ENCODE measurements at places on chromosomes 11 and 22.

DNA sequence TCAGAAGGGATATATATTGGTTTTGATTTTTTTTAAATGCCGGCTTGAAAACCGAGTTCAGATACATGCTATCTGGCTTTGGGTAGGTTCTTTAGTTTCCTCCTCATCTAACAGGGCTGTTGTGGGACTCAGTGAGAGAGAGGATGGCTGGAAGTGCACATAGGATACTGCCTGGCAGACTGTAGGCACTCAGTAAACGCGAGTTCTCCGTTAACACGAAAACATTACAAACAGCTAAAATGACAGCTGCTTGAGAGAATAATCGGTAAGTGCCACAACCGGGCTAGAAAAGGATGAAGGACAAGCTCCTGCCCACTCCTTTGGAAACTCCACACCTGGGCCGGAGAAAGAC lies 369 bp downstream of the XRRA1 start:
- DNase-seq, result no peak

DNA sequence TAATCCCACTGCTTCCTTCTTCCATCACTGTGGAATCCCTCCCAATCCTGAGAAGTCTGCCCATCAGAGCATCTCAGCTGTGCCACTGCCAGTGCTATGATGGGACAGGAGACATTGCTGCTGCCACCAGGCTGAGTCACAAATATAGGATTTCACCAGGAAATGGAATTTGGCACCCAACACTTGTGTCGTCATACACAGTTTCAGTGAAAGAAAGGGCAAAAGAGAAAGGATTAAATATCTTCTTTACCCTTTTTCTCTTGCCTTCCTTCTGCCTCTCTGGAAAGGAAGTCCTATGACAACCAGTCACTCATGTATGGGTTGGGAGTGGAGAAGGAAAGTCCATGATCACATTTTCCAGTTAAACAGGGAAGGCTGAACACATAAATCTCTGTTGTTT lies 133.4 kb downstream of the SPON1 start:
- no peak for DNase-seq

DNA sequence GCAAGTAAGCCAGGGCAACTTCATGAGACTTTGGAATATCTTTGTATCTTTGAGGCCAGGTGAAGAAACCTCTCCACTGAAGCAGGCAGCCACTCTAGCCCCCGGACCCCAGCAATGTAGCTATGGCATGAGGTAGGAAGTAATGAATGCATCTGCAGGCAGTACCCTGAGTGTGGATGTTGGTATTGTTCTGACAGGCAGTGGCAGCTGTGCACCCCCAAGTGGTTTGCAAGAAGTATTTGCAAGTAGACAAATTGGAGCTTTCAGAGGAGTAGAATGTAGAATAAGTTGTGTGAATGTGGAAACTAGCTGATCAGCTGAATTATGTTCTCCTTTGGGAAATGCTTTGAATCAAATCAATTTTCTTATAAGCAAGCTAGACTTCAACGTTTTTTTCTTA lies 194.4 kb upstream of the PGR start:
- no peak for DNase-seq

GRCh38 chr11:77179681-77180080 lies 51.6 kb downstream of the MYO7A start:
- no peak for DNase-seq

- DNase-seq, result no peak
These were observed 56.4 kb downstream of the CEP164 start for GRCh38 chr11:117384045-117384444.

GRCh38 chr11:64492561-64492960 lies 98.5 kb upstream of the SLC22A12 start:
- DNase-seq, result no peak

DNA sequence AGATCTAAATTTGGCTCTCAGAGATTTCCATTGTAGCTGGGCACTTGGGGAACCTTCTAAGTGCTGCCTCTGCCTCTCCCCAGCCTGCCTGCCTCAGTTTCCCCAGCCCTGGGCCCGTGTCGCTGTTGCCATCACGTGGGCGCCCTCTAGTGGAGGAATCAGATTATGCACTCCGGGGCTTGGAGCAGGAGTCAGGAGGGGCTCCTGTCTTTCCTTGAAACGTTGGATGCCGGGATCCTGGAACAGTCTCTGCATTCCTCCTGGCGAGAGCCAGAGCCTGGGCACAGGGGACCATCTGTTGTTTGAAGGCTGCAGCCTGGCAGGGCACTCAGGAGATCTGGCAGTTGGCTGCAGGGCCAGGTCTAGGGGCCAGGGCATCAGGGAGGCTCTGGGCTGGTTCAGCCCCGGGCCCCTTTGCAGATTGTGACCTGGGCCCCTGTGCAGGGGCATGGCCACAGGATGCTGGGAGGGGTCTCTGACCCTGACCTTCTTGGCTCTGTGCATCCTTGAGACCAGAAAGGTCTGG lies 71.6 kb downstream of the LRP5 start:
- DNase-seq, result peak; percentile 62

GRCh38 chr11:102886999-102887398 lies 12.2 kb upstream of the MMP12 start:
- DNase-seq, result no peak

GRCh38 chr11:116984186-116984585 lies 114.0 kb downstream of the SIK3 start:
- DNase-seq, result no peak

DNA sequence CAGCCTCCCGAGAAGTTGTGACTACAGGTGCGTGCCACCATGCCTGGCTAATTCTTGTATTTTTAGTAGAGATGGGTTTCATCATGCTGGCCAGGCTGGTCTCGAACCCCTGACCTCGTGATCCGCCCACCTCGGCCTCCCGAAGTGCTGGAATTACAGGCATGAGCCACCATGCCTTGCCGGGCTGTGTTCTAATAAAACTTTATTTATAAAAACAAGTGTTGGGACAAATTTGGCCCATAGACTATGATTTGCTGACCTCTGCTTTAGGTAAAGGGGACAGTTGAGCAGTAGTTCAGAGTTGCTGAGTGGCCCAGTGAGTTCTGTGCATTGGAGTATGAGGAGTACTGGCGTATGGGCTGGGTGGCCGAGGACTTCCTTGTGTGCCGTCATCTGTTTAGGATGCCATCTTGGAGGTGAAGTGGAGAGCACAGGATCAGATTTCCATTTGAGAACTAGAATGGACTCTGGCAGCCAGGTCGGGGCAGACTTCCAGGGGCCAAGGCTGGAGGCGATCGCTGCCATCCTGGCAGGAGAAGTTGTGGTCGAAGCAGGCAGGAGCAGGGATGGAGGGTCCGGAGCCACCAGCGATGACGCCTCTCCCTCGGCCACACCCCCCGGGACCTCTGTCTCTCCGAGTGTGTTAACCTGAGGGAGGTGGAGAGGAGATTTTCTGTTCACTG lies 43.8 kb downstream of the FBLN1 start:
- no peak for DNase-seq

- DNase-seq, result no peak
These were observed 28.3 kb downstream of the GRIK4 start for GRCh38 chr11:120539667-120540369.

DNA sequence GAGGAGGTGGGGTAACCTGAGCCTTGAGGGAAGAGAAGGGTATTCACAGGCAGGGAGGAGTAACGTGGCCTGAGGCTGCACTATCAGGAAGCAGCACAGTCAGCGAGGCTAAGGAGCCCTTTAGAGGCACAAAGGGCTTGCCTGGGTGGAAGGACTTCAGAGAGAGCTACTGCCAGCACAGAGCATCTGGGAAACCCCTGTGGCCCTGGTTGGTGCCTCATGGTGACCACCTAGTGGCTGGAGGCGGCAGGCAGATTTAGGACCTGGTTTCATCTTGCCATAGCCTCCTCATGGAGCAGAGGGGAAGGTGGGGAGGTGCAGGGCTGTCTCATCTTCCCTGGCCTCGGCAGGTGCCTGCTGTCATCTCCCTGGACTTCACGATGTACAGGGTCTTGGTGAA lies 64.5 kb downstream of the MPPED1 start:
- DNase-seq, result no peak

GRCh38 chr11:120144501-120144900 lies 6.6 kb upstream of the TRIM29 start:
- DNase-seq, result no peak

DNA sequence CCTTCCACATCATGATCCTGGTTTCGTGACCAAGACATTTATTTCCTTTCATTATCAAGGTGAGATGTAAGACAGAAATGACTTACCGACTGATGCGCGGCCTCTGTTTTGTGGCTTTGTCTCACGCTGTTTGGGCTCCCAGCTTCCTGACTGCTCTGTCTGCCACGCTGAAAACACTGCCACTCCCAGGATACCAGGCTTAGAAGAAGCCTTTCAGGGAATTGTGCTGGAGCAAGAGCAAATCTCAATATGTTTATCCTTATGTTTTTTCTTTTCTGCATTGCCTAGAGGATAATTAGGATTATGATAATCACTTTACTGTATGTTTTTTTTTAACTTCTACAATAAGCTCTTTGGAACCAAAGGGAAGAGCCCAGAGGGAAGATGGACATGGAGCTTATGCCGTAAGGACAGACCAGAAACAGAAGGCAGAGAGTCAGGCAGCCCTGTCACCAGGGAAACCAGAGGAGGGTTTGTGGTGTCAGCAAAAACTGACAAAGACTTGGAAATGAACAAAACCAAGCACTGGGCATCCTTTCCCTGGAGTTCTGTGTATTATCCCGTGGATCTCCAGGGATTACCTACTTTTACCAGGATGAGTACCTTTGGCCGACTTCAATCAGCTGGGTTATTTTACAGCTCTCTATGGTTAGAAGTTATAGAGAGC lies 68.2 kb upstream of the ISX start:
- no peak for DNase-seq

DNA sequence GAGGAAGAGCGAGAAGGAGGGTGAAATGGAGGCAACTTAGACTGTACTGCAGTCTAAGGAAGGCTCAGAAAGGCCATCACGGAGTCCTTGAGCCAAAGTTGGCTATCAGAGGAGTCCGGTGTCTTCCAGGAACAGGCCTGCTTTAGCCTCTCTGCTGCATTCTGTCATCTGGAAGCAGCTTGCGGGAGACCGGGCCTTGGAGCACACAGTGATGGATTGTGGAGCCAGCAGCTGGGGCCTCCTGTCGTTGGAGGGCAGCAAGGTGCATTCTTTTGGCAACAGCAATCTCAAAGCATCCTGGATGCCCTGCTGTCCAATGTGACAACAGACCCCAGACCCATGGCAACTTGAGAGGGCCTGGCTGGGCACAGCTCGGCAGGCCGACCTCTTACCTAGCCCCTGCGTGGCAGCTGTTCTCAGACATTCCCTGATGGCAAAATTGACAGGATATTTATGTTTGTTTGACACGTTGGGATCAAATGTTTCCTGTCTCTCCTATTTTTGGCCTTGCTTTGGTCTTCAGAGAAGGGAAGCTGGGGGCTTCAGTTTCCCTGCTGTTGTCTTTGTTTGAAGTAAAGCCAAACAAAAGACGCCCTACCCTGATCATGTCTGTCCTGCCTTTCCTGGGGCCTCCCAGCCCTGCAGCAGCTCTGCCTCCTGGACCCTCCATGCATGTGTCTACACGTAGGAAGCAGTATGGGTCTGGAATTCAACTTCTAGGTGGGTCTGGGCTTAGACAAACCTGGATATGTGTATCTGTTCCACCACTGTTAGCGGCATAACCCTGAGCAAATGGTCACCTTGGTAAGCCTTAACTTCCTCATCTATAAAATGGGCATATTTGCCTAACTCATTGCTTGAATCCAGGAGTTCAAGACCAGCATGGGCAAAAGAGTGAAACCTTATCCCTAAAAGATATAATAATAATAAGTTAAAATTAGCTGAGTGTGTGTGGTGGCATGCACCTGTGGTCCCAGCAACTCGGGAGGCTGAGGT lies 43.9 kb upstream of the LMO2 start:
- DNase-seq, result no peak

GRCh38 chr22:17570851-17571631 lies 7.7 kb downstream of the SLC25A18 start:
- no peak for DNase-seq

DNA sequence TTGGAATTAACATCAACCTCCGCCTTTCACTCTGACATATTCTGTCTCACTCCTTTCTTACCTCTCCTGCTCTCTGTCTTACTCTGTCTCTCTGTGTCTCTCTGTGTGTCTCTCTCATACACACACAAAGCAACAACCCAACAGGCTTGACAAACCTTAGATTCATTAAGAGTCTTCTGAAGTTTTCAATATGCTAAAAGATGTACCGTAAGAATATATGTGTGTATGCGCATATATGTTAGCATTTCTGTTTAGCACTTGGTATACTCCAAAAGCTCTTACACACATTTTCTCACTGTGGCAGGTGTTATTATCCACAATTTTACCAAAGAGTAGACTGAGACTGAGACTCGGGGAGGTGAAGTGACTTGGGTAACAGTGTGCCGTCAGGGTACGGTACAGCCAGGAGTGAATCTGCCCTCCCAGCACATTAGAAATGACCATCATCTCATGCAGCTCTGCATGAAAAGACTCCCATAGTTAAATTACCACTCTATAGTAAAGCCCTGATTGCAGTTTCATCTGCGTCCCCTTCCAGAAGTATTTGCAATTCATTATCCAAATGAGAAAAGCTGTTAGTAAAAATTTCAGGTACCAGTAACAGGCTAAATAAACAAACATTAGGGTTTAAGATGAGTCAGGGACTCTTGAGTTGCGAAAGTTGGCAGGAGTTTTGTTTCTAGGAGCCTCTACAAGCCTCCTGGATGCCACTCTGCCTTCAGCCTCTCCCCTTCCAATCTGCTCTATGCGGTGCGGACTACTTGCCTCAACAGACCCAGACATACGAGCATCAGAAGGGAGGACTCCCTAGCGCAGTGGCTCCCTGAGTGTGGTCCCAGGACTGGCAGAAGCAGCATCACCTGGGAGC lies 195.2 kb upstream of the TMEM45B start:
- DNase-seq, result no peak

Measured in activated naive CD4-positive, alpha-beta T cell treated with anti-CD3 and anti-CD28 coated beads, Interleukin-2, amount 50 U/mL, for 16 hours (primary cell).